ENCODE measurements at places on chromosomes 6 and 20.

- DNase-seq: no peak
These were observed 437.3 kb upstream of the HTR1E start for GRCh38 chr6:86500035-86500434.

GRCh38 chr20:12528591-12529041, 480.2 kb upstream of the SPTLC3 start:
- no peak for DNase-seq

DNA sequence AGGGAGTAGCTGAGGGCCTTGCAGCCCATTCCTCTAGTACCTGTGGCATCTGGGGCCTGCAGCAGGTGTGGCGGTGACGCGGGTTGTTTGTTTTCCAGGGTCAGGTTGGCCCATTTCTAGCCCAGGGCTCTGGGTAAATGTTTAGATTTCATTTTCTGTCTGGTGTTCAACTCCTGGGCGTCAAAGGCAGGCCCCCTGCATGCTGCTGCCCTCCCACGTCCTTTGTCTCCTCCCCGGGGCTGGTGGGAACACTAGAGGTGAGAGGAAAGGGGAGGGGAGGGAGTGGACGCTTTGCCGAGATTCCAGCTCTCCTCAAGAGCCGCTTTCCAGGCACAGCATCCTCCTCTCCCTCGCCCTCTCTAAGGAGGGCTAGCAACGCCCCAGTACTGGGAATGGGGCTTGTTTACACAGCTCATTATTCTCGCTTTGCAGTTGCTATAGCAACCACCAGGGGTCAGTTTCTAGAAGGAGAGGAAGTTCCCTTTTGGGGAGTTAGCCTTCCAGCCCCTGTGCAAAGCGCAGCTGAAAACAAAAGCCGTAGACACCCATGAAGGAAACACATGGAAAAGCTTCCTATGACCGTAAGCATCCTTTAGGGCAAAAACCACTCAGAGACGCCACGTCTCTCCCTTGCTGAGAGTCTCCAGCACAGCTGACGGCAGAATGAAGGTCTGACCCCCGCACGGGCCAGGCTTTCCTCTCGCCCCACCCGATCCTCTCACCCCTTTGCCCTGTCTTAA, 170.6 kb downstream of the LY86 start:
- DNase-seq: peak; percentile 20

DNA sequence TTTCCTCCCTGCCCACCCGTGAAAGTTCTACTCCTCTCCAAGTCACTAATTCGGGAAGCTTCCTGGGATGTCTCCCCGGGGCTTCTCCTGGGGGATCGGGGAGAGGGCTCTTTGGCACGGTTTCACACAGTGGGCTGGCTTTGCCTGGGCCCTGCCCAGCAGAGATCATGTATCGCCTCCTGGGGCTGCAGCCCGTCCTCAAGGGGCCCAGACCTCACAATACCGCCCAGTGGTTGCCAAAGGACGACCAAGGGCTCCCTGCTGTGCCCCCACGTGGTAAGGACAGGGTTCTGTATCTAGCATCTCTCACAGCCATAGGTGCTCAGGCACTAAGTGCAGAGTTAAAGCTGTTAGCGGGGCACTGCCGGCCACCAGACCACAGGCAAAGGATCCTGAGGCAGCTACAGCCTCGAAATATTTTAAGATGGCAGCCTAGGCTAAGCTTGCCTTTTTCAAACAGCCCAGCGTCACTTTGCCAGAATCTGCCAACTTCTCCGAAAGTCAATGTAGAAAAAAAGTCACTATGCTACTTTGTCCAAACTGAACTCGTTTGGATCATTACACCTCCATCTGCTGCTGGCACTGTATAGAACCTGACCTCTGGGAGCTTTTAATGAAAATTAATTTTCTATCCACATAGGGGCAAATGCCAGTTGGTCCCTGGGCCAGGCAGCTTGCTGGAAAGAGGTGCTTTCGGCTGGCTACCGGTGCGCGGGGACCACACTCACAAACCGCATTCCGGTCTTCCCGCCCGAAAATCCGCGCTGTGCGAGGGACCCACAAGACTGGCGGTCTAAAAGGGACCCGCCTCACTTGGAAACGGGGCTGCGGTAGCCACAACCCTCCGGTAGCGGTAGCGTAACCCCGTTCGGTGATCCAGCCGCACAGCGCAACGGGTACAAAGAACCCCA, 1.3 kb upstream of the NNAT start:
- DNase-seq: no peak

GRCh38 chr6:145086197-145086596, 649.1 kb downstream of the EPM2A start:
- peak; percentile 8 for DNase-seq

GRCh38 chr6:119791736-119792135, 442.2 kb upstream of the MAN1A1 start:
- no peak for DNase-seq
